Heart right ventricle (tissue), 16 donors: ENCODE measurements at places on chromosomes 5 and 9. TPM values are rescaled to one million over a fixed set of nuclear protein-coding genes. Genes with fewer than 3 reads are reported as not detected.

DNA sequence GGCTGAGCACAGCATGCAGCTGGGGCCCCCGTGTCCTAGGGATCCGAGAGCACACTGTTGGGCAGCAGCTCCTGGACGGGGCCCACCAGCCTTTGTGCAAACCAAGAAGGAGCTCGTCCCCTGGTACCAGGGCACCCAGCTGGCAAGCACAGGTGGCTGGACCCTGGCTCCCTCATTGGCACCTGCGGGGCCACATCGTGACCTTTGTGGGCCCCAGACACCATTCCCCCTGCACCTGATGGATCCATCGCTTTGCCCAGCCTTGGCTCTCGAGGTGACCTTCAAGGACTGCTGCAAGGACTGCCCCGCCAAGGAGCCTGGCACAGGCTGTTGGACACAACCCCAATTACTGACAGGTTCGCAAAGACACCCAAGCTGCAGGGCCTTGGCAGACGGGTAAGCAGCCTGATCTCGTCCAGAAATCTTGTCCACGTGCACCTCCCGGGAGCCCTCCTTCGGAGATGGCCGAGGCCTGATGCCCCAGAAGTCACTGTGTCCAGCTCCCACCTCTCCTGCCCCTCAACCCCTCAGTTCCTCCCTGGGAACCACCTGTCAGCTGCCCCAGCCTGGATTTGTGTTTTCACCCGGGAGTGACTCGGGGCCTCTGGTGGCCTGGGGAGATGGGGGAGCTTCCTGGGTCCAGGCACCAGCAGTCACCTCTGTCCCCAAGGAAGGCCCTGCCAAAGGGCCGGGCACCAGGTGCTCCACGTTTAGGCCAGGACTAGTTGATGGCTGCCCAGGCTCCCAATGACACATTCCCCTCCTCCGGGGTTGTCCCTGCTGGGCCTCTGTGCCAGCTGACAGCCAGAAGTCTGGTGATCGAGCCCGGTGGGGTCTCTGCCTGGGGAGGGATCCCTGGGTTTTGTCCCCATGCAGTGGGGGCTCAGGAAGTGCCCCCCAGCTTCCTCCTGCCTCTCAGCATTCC, 137.1 kb upstream of the PPP1R26 start:
- no peak for DNase-seq
- no peak overlapping the region for H3K4me3 ChIP-seq
- no peak overlapping the region for H3K27ac ChIP-seq
- H3K36me3 ChIP-seq, result no peaks in the 10 kb centered on the region
- H3K27me3 ChIP-seq, result peaks cover 83% of the 10 kb centered on the region
- peaks cover 4% of the 10 kb centered on the region for H3K4me1 ChIP-seq

- no peaks in the 10 kb centered on the region for H3K36me3 ChIP-seq
- H3K27ac ChIP-seq, result no peak overlapping the region
- no peaks in the 10 kb centered on the region for H3K27me3 ChIP-seq
- H3K4me1 ChIP-seq, result peaks cover 10% of the 10 kb centered on the region
- no peak overlapping the region for H3K4me3 ChIP-seq
These were observed 11.3 kb upstream of the SLC34A1 start for GRCh38 chr5:177372910-177373309.

DNA sequence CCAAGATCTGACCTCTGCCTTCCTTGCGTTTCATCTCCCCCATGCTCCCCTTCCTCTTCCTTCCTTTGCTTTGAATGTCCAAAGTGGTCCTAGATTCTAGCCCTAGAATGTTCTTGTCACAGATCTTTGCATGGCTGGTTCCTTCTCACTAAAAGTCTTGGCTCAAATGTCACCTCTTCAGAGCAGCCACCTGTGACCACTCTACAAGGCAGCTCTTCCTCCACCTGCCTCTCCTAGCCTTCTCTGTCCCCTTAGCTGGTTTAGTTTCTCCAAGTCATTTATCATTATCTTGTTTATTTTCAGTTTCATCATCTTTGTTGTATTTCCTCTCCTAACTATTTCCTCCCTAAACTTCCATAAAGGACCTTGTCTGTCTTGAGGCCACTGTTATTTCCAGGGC, 7.1 kb upstream of the OCLN start:
- DNase-seq, result no peak
- no peak overlapping the region for H3K27ac ChIP-seq
- H3K27me3 ChIP-seq, result no peaks in the 10 kb centered on the region
- no peaks in the 10 kb centered on the region for H3K36me3 ChIP-seq
- H3K4me3 ChIP-seq, result no peak overlapping the region
- H3K4me1 ChIP-seq, result no peaks in the 10 kb centered on the region

Gene FOXD4
- 0.13 TPM for total RNA-seq

Gene UGT3A1
- total RNA-seq, result not detected

DNA sequence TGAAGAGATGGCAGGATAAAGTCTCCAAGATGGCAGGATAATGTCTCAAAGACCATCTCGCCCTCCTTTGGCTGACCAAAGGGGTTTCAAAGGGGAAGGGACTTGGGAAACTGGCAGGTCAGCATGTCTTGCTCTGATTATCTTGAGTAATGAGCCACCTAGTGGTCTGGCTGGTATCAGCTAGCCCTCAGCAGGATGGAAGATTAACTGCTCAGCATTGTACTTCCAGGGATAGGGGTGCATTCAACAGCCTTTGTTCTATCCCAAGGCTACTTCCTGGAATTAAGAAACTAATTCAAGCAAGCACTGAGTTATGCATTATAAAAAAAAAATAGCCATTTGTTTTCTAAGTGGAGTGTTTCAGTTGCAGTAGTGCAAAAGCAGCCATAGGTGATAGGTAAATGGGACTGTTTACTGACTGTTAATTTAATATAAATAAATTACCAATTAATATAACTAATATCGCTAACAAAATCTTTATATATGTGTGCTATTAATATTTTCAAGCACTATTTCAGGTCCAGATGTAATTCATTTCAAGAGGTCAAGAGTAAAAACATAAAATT, 555.5 kb downstream of the CDH9 start:
- H3K4me1 ChIP-seq, result no peaks in the 10 kb centered on the region
- no peaks in the 10 kb centered on the region for H3K27me3 ChIP-seq
- no peak for DNase-seq
- H3K27ac ChIP-seq, result no peak overlapping the region
- H3K36me3 ChIP-seq, result no peaks in the 10 kb centered on the region

DNA sequence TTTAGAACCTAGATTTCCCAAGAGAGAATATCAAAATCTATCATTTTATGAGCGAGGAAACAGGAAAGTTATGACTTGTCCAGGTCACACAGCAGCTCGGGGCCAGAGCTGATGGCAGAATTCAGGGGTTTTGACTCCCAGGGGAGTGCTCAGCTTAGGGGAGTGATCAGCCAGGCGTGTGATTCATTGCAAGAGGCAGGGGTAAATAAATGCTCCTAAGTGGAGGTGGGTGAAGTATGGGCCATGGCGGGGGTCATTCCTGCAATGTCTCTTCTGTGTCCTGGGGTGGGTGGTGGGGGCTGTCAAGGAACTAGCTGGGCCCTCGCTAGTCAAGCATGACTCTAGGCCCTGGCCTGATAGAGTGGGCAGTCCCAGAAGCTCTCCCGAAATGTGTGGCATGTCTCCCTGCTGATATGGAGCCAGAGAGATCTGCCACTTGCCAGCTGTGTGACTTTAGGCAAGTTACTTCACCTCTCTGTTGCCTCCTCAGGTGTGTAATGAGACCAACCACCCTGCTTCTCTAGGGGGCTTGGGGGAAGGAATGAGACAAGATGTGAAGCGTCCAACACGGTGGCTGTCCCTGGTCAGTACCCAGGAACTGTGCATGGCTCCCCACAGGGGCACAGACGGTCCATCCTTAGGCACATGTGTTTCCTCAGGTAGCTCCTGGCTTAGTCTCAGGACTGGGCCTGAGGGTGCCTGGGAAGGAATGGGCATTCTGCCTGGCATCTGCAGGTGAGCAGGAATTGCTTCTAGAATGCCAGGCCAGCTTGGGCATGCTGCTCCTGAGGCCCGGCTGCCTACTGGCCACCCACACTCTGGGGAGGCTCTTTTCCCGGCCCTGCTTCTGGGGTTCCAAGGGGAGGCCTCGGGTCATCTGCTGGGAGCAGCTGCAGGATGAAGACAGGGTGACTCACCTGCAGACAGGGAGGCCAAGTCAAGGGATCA, 36.5 kb upstream of the SH3PXD2B start:
- DNase-seq, result no peak
- no peak overlapping the region for H3K27ac ChIP-seq
- no peaks in the 10 kb centered on the region for H3K27me3 ChIP-seq

DNA sequence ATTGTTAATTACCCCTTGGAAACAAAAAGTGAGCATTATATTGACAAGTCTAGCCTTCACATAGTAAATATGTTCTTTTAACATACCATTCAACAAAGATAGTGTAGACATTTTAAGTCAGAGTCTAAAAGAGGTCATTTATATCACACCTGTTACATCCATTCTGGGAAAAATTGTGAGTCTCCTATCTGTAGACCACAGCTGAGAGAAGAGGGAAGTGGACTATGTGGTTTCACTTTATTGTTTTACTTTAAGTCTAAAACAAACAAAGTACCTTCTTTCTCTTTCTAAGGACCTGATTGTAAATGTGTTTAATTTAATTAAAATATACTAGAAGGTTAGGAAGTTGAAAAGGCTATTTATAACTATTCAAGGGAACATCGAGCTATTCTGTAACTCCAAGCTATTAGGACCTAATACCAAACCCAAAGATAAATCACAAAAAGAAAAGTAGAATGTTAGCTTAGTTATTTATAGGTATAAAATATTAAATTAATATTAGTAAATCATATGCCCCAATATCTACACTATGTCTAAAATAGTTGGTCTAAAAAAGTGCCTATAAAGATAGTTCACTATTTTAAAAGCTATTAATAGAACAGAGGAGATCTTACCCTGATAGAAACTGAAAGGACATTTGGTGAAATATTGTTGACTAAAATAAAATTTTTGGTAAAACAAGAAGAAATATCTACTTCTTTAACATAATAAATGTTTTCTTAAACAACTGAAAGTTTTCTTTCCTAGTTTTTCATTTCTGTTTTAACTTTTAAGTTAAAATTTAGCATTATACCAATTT, 134.9 kb downstream of the TMEM167A start:
- no peaks in the 10 kb centered on the region for H3K4me1 ChIP-seq
- DNase-seq, result no peak
- H3K27me3 ChIP-seq, result no peaks in the 10 kb centered on the region

GRCh38 chr9:125931211-125931610, 184.0 kb downstream of the PBX3 start:
- H3K4me1 ChIP-seq, result no peaks in the 10 kb centered on the region
- no peak overlapping the region for H3K4me3 ChIP-seq
- DNase-seq, result no peak
- peaks cover 18% of the 10 kb centered on the region for H3K36me3 ChIP-seq
- no peak overlapping the region for H3K27ac ChIP-seq
- no peaks in the 10 kb centered on the region for H3K27me3 ChIP-seq

DNA sequence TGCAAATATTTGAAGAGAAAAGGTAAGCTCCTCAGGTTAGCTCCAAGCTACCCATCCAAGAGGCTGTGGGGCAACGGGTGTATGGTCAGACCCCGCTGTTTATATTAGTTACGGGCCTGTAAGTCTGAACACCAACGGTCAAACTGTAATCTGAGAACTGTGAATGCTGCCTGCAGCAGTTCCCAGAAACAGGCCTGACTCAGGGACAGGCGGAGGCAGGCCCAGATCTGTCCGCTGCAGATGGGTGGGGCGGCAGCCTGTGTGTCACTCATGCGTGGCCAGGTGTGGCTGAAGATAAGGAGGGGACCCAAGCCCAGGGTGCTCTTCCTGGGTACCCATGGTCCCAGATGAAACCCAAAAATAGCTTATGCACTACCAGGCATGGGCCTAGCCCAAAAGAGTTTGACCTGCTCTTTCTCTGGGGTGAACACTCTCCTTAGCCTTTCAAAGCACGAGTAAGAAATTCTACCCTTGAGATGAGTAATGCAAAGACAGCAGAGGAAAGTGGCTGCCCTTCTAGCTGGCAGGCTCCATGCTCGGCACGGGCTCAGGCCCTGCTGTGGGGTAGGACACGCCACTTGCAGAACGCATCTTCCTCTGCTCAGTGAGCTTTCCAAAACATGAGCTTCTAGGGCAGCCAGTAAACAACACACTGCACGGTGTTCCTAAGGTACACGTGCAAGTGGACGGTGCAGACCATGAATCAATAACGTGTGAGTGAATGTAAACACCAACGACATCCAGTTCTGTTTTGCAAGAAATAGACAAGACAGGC, 9.1 kb downstream of the UBAC1 start:
- DNase-seq, result no peak
- H3K27ac ChIP-seq, result no peak overlapping the region
- H3K4me1 ChIP-seq, result peaks cover under 1% of the 10 kb centered on the region
- H3K4me3 ChIP-seq, result no peak overlapping the region
- H3K27me3 ChIP-seq, result no peaks in the 10 kb centered on the region

GRCh38 chr9:77892171-77892570, 139.4 kb downstream of the GNAQ start:
- no peak for DNase-seq
- H3K4me3 ChIP-seq, result no peak overlapping the region
- no peaks in the 10 kb centered on the region for H3K27me3 ChIP-seq

DNA sequence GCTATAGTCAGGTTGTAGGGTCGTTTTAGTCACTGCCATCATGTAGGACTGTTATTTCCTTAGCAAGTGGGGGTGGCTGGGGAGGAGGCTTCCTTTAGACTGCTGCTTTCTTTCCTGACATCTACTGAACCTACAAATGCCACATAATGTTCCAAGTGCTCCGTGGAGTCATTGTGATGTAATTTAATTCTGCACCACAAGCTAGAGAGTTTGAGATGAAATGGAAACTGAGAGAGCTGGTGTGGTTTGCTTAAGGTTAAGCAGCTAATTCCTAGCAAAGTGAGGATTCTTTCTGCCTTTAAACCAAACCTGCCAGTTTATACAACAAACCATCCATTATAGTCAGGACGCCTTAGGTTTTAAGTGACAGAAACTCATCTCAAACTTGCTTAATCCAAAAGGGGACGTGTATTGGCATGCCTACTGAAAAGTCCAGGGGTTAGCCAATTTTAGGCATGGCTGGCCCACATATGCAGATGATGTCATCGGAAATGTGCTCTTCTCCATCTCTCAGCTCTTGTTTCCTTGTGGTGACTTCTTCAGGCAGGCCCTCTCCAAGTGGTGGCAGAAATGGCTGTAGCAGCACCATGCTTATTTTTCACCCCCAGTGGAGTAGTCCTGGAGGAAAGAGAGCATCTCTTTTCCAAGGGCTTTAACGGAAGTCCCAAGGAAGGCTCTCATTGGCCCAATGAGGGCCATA, 30.5 kb downstream of the ZNF618 start:
- no peak for DNase-seq
- no peaks in the 10 kb centered on the region for H3K36me3 ChIP-seq
- peaks cover 8% of the 10 kb centered on the region for H3K4me1 ChIP-seq
- H3K27me3 ChIP-seq, result no peaks in the 10 kb centered on the region
- no peak overlapping the region for H3K4me3 ChIP-seq
- no peak overlapping the region for H3K27ac ChIP-seq

Gene XRCC4
- total RNA-seq, result 5.3 TPM

GRCh38 chr5:147949711-147950573, 43.6 kb upstream of the C5orf46 start:
- H3K4me1 ChIP-seq, result no peaks in the 10 kb centered on the region
- no peak overlapping the region for H3K27ac ChIP-seq
- no peak overlapping the region for H3K4me3 ChIP-seq
- H3K27me3 ChIP-seq, result no peaks in the 10 kb centered on the region

GRCh38 chr5:176719113-176719739, 71.9 kb downstream of the TSPAN17 start:
- H3K27ac ChIP-seq, result no peak overlapping the region
- no peaks in the 10 kb centered on the region for H3K4me1 ChIP-seq
- H3K36me3 ChIP-seq, result no peaks in the 10 kb centered on the region
- no peak for DNase-seq
- peaks cover 68% of the 10 kb centered on the region for H3K27me3 ChIP-seq

GRCh38 chr9:4964540-4964939, 20.5 kb upstream of the JAK2 start:
- no peak for DNase-seq
- peaks cover 14% of the 10 kb centered on the region for H3K4me1 ChIP-seq
- H3K27ac ChIP-seq, result no peak overlapping the region
- H3K4me3 ChIP-seq, result no peak overlapping the region
- no peaks in the 10 kb centered on the region for H3K27me3 ChIP-seq
- no peaks in the 10 kb centered on the region for H3K36me3 ChIP-seq
